ENCODE measurements at places on chromosomes 1 and 21. TPM values are rescaled to one million over a fixed set of nuclear protein-coding genes. Genes with fewer than 3 reads are reported as not detected.

GRCh38 chr1:117735045-117735992 lies 129.5 kb downstream of the TENT5C start:
- no peaks in the 10 kb centered on the region for H3K4me1 ChIP-seq
- peak; percentile 59 for DNase-seq
- H3K27me3 ChIP-seq: no peaks in the 10 kb centered on the region

DNA sequence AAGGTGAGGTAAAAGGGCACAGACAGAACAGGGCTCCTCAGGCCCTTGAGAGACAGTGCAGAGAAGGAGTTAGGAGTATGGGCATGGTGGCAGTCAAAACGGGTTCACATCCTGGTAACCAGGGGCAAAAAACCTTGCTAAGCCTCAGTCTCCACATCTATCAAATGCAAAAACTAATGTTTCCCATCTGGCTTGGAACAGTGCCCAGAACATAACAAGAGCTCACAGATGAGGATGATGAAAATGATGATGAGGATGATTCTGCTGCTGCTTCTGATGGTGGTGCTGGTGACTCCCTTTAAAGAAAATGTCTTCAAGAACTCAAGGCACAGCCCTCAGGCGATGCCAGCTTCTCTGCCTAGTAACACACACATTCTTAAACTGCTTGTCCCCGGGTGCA lies 24.1 kb downstream of the HHIPL2 start:
- H3K36me3 ChIP-seq: no peaks in the 10 kb centered on the region
- no peak overlapping the region for H3K4me3 ChIP-seq
- no peaks in the 10 kb centered on the region for H3K4me1 ChIP-seq
- no peaks in the 10 kb centered on the region for H3K27me3 ChIP-seq
- H3K27ac ChIP-seq: no peak overlapping the region

DNA sequence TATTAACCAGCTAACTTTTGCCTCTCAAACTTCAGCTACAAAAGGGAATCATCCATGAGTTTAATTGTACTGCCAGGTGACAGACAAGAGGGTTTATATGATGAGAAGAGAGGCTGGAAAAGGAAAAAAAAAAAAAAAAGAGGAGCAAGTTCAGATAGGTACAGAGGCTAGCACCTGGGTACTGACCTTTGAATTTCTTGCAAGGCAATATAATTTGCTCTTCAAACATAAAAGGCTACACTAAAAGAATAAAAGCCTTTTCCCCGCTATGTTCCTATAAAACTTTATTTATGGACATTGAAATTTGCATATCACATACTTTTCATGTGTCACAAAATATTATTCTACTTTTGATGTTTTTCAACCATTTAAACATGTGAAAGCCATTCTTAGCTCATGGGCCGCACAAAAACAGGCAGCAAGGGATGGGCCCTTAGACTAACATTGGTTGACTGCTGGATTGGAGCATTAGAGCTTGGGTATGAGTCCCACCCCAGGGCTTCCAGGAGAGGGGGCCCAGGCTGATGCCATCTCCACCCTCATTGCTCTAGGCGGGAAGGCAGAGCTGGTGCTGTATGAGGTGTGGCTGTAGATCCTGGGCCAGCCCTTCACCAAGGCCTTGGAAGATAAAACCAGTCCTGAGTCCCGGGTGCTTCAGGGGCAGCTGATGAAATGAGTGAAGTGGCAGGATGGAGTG lies 44.3 kb downstream of the ATP1B1 start:
- no peaks in the 10 kb centered on the region for H3K4me1 ChIP-seq
- no peaks in the 10 kb centered on the region for H3K36me3 ChIP-seq
- no peak overlapping the region for H3K27ac ChIP-seq
- DNase-seq: no peak
- H3K27me3 ChIP-seq: no peaks in the 10 kb centered on the region
- H3K4me3 ChIP-seq: no peak overlapping the region

DNA sequence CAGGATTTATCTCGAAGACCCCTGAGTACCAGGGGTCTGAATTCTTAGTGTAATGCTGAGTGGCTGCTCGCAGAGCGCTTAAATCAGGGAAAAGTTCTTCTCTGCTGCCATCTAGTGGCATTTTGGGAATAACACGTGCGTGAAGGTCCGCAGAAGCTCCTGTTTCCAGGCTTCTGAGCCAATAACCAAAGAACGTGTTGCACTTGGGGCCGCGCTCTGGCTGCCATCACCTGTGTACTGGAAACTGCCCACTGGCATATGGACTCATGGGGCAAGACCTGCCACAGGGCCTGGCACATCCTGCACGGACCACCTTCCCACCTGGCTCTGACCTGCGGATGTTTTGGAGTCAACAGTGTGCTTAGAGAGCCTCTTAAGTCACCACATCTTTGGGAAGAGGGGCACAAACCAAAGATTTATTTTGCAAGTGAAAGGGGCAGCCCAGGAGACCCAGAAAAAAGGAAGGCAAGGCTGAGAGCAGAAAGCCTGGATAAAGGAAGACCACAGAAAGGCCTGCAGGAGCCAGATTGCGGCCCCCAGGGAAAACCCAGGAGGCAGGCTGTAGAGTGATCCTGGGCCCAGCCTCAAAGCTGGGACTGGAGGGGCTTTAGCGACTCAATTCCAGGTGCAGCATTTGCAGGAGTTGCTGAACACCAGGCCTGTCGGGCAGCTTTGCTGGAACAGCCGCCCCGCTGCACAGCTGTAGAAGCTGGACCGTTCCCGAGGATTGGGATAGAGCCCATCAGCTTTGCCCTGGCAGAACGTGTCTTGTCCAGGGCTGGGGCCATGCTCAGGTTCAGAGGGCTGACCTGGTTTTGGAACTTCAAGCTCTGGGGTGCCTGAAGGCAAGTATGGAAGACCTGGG lies 13.0 kb downstream of the CHIT1 start:
- peak; percentile 84 for DNase-seq
- H3K27me3 ChIP-seq: peaks cover 2% of the 10 kb centered on the region
- no peaks in the 10 kb centered on the region for H3K4me1 ChIP-seq
- H3K27ac ChIP-seq: no peak overlapping the region
- no peak overlapping the region for H3K4me3 ChIP-seq

DNA sequence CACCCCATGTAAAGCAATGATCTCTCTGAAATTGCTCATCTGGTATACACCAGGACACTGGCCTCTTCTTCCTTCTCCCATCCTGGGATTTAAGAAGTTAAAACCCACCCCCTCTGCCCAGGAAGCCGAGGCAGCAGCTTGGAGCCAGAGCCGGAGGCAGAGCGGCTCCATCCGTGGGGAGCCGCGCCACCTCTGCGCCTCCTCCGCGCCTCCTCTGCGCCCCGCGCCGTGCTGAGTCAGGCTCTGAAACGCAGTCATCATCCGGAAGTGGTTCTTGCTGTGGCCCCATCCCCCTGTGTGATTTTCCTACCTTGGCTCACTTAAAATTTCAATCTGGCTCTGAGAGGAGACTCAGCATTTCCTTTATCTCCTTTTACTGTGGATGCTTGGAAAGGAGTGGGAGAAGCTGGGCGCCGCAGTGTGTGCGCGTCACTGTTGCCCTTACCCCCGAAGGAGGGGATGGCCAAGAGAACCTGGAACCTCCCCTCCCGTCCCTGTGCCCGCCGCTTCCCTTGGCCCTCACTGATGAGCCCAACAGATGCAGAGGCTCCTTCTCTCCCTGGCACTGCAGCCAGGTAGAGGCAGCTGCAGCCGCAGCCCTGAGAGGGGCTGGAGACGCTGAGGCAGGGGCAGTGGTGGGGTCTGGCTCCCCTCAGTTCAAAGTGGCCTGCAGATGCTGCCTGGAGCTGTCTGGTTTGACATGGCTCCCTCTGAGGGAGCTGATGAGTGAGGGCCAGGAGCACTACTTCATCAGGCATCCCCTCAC lies 15.3 kb upstream of the NPHP4 start:
- DNase-seq: no peak

DNA sequence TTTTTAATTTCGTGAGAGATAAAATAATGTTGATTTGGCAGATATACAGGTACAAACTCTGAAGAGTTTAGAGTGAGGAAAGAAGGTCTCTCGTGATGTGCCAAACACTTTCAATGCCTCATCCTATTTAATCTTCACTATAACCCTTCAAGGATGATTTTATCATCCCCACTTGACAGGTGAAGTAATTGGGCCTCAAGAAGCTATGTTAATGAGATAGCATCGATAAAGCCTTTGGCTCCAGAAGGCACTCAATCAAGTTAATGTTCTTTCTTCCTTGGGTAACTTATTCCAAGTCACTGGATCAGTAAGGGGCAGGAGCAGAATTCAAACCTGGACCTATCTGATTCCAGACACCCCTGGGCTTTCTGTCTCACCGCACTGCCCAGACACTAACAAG lies 7.2 kb downstream of the LMOD1 start:
- no peaks in the 10 kb centered on the region for H3K36me3 ChIP-seq
- H3K4me3 ChIP-seq: no peak overlapping the region
- peaks cover 7% of the 10 kb centered on the region for H3K4me1 ChIP-seq

DNA sequence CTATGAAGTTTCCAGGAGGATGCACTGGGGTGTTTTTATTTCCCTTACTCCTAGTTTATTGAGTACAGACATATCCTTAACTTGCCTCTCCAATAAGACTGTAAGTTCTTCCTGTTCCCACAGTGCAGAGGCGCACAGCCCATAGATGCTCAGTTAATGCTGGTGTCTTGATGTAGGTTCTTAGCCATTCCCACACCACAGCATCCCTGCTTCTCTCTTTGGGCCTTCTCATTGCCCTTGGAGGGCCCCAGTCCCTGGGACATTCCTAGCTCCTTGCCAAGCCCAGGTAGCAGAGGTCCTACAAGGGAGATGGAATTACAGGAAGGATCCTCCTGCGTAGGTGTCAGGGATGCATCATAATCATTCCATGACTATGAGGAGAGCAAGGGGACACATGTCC lies 61.6 kb upstream of the HMGB4 start:
- H3K27ac ChIP-seq: no peak overlapping the region
- no peak overlapping the region for H3K4me3 ChIP-seq
- no peaks in the 10 kb centered on the region for H3K4me1 ChIP-seq
- DNase-seq: no peak
- peaks cover 3% of the 10 kb centered on the region for H3K27me3 ChIP-seq

- no peak for DNase-seq
- no peak overlapping the region for H3K27ac ChIP-seq
- H3K4me1 ChIP-seq: no peaks in the 10 kb centered on the region
- no peak overlapping the region for H3K4me3 ChIP-seq
These were observed 111.5 kb upstream of the ZC3H11B start for GRCh38 chr1:219724440-219724839.

MX2 gene
- total RNA-seq: 12.8 TPM

PAFAH2 gene
- total RNA-seq: 15.2 TPM

DYNLT5 gene
- total RNA-seq: 11.1 TPM

DDOST gene
- total RNA-seq: 286 TPM

FAM151A gene
- total RNA-seq: not detected
